ENCODE measurements at places on chromosomes 13 and 19.

DNA sequence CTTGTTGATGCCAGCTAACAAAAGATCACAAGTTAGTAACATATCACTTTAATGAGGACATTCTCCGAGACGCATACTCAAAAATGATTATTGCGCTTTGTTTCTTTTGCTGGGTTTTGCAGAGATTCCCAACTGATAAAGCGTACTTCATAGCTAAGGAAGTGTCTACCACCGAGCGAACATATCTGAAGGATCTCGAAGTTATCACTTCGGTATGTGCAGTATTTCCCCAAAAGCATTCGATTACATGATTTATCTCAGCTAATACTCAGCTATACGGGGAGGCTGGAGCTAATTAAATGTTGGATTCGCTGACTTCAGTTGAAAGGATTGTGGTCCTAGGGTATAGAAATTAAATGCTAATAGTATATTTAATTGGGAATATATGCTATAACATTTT lies 166.3 kb downstream of the STK24 start:
- no peak for DNase-seq

- DNase-seq: no peak
Measured at GRCh38 chr13:108574856-108575255, 54.6 kb upstream of the MYO16 start.

- no peak for DNase-seq
Measured at GRCh38 chr19:3983936-3984583, 1.2 kb downstream of the EEF2 start.

GRCh38 chr19:13260883-13261653 lies 110.9 kb downstream of the IER2 start:
- no peak for DNase-seq

DNA sequence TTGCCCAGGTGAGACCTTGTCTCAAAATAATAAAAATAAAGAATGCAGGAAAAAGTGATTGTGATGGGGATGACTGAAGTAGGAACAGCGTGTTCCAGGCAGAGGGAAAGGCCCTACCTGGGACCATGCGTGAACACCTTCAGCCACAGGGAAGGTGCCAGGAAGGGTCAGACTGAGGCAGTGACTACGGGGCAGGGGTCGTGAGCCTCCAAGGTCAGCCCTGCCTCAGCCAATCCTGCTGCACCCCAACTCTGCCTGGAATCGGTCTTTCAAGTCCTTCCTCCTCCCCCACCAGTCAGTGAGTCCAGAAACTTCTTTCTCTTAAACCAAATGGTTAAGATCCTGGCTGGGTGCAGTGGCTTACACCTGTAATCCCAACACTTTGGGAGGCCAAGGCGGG lies 16.1 kb upstream of the TLE2 start:
- no peak for DNase-seq

DNA sequence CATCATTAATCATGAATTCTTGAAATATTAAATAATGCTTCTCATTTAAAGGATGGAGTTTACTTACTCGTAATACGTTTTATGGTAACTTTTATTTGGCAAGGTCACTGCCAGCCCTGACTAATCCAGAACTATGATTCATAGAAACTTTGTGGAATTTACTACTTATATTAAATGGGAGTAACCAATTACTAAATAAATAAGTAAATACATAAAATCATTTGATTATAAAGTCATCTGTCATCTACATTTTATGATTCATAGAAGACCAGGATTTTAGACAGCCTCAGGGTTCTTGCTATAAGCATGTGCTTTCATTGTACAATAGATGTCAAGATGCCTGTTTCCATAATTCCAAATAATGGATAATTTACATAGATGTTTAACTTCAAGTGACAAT lies 611.1 kb downstream of the TBC1D4 start:
- no peak for DNase-seq

- DNase-seq: no peak
Measured at GRCh38 chr13:110872768-110873638, 41.9 kb downstream of the ANKRD10 start.

DNA sequence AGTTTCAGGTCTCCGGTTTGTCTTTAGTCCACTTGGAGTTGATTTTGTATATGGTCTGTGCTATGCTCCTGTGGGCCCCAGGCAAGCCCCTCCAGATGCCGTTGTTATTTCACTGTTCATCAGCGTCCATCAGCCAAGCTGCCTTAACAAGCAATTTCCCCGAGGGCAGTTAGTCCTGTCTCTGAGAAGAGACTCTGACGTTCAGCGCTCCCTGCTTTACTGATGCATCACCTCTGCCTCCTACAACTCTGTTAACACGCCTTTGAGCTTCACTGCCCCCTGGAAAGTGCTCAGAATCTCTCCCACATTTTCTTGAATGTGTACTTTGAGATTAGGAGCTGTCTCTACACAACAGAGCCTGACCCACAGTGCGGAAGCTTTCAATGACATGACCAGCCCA lies 41.8 kb upstream of the UBAC2 start:
- DNase-seq: no peak

DNA sequence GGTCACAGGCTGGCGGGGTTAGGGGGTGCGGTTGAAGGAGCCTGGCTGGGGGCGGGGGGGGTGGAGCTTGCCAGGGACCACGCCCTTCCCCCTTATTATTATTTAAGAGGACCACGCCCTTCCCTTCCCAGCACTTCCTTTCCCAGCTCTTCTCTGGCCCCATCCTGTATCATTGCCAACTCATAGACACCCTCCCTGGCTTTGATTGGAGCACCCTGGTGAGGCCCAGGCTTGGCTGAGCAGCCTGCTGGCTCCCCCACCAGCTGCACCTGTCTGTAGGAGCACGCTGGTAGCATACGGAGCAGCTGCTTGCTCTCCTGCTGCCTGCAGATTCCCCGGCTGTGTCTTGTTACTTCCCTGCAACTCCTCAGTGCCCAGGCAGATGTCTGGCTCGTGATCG lies 62.5 kb upstream of the PDX1 start:
- DNase-seq: no peak

- DNase-seq: no peak
Measured at GRCh38 chr13:113489171-113489548, 1.4 kb downstream of the DCUN1D2 start.

GRCh38 chr19:56477429-56478338 lies 539 bp upstream of the ZNF667 start:
- DNase-seq: peak; percentile 63

DNA sequence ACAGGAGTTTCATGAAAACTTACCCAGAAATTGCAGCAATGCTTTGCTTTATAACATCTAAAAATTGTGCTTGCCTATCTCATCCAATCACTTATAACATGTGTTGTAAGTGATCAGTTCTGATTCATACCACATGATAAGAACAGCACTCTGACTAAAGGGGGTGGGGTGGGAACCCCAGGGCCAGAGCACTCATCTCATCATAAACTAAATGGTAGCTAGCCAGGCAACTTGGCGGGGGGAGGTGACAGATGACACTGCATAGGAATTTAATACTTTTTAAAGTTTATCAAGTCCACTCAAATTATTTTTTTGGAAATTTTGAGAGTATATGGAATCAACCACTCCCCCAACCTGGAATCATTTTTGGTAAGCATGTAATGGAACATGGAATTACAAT lies 42.1 kb downstream of the FOXO1 start:
- no peak for DNase-seq

GRCh38 chr13:108755083-108755482 lies 125.7 kb downstream of the MYO16 start:
- no peak for DNase-seq

DNA sequence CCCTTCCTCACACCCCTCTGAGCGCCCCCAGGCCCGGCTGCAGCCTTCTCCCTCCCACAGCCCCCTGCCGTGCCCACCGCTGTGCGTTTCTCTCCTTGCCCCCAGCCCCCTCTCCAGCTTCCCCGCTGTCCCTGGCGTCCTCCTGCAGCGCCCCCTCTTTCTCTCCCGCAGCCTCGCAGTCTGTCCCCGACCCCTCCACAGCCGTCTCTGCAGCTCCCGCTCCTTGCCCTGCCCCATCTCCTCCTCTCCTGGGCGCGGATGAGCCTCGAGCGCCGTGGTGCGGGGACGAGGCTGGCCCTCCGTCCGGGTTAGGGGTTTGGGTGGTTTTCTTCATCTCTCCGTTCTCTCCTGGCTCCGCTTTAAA lies 1.1 kb downstream of the KMT5C start:
- DNase-seq: no peak

GRCh38 chr13:108495646-108496361 lies 133.6 kb upstream of the MYO16 start:
- no peak for DNase-seq

DNA sequence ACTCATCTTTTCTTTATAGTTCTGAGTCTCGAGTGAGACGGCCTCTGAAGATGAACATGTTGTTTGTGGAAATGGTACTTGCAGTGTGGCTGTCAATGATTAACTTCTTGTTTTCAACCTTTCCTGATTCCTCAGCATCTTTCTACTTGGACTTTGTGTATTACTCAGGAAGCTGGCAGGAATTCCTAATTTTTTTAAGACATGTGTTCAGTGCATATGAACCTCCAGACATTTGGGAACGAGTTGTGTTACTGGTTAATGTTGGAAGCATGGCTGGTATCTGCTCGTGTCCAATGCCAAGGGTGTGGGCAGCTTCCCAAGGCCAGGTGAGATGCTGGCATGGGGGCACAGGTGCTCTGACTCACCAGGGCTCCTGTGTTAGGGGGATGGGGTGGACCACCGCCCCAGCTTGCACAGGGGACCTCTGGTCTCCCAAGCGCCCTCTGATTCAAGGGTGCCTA lies 61.1 kb upstream of the MCF2L start:
- DNase-seq: no peak

GRCh38 chr13:26325876-26326275 lies 71.9 kb downstream of the CDK8 start:
- no peak for DNase-seq

DNA sequence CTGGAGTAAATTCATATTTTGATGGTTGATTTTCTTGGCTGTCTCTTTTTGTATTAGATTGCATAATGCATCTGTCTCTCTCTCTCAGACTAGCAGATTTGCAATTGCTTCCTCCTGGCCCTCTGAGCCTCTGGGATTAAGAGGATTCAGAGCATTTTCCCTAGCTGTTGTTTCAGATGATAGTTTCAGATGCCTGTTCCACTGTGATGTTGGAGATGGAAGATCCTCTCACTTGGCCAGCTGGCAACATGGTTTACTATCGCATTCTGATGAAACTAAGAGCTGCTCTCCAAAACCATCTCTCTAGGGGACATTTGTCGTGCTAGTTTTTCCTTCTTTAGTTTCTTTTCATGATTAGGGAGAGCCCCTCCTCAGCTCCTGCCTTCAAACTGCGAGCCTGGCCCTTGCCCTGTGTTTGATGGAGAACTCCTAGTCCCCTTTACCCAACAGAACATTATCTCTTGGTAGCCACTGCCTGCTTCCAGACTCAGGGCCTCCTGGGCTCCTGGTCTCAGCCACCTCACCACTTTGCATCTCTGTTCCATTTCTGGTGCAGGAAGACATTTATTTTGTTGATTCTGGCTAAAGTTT lies 244.6 kb downstream of the B3GLCT start:
- no peak for DNase-seq

DNA sequence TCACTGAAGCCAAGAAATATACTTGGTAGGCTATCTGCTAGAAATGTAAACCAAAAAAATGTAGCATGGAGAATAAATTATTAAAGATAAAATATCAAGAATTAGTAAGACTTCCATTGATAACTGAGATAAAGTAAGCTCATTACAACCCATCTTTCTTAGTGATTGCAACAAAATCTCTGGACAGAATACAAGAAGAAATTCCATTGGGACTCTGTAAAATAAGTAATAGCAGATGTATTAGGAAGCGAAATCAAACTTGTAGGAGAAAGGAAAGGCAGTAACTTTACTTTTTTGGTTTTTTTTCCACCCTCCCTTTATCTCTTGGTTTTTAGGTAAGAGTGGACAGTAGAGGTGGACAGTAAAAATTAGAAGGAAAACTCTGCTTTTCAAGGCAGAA lies 605.7 kb downstream of the DACH1 start:
- DNase-seq: no peak

GRCh38 chr13:46728777-46729176 lies 68.2 kb downstream of the ESD start:
- no peak for DNase-seq

GRCh38 chr13:53073711-53074110 lies 45.1 kb downstream of the OLFM4 start:
- DNase-seq: no peak

- DNase-seq: no peak
Measured at GRCh38 chr13:67156723-67157060, 73.4 kb downstream of the PCDH9 start.

DNA sequence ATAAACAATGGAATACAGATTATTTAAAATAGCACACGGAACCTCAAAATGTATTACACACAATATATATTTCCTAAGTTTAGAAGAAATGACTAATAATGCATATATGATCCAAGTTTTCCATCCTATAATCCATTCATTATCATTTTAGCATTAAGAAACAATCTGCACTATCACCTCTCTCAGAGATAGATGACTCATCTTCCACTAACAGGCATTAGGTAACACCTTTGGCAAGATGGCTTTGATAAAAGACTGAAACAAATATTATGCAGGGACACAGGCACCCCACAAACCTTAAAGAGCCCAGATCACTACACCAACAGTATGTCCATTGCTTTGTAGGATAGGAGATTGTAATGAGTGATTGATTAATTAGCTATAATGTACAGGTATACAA lies 4.1 kb downstream of the ENOX1 start:
- DNase-seq: no peak

- DNase-seq: no peak
Measured at GRCh38 chr13:46804391-46804815, 7.4 kb upstream of the ESD start.

DNA sequence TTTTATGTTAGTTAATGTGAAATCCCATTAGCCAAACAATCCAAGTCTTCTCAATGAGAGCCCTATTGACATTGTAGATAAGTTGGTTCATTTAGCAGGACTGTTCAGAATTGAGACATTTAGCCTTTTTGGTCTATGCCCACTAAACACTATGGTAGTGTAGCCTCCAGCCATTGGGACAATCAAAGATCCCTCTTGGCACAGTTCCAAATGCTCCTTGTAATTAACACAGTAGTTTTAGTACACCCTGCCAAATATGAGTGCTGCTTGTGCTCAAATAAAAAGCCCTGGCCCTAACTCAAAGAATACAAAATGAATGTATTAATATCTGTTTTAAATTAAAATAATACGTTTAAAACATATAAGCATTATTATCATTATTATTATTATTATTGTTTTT lies 15.4 kb upstream of the FAM216B start:
- no peak for DNase-seq

DNA sequence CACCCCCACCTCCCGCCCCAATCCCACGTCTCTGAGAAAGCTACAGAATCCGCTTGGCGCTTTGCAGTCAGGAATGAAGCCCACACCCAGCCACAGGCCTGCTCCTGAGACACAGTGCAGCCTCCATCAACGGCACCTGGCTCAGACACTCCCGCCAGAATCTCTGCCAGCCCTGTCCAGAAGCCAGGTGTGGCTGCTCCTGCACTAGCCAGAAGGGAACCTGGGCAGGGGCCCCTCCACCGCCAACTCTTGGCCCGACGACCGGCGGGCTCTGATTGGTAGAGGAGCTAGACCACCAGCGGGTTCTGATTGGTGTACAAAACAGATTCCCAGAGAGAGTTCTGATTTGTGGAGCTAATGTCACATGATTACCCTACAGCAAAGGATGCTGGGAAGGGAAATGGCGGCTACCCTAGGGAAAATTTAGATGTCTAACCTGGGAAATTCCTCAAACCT lies 2.9 kb upstream of the PPP6R1 start:
- no peak for DNase-seq

GRCh38 chr19:5627395-5627904 lies 4.6 kb downstream of the SAFB start:
- no peak for DNase-seq

- no peak for DNase-seq
Measured at GRCh38 chr13:95275322-95276036, 25.8 kb downstream of the ABCC4 start.

GRCh38 chr19:20367811-20368294 lies 197.7 kb downstream of the ZNF737 start:
- no peak for DNase-seq

- DNase-seq: no peak
Measured at GRCh38 chr13:82356667-82357410, 1525.4 kb downstream of the SLITRK1 start.
